ENCODE measurements at places on chromosomes 5 and 9. TPM values are rescaled to one million over a fixed set of nuclear protein-coding genes. Genes with fewer than 3 reads are reported as not detected.
A peak's percentile ranks its signal among the peaks of the same experiment; 100 is the strongest.

DNA sequence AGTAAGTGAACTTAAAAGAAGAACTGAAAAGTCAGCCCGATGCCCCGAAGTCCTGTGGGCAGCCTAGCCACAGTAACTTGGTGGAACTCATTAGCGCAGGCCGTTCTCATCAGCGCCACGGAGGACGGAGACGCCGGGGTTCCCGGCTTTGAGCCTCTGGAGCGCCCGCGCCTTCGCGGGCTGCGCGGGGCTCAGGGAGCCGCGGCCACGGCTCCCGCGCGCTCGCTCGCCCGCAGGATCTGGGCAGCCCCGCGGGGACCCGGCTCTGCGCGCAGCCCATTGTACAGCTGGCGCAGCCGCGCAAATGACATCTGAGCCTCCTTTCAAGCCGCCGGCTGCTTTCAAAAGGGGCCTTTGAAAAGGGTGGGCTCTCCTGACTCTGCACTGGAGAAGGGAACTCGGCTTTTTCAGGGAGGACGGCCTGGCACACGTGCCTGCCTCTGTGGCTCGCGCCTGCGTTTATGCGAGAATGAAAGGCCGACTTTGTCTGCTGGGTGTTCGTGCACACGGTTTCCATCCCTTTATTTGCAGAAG is 40.7 kb downstream of the TLR4 start:
- no peak overlapping the region for H3K4me3 ChIP-seq
- peaks cover 92% of the 10 kb centered on the region for H3K27me3 ChIP-seq
- no peak for DNase-seq
- H3K36me3 ChIP-seq: no peaks in the 10 kb centered on the region

GRCh38 chr5:6251565-6252102 is 126.7 kb downstream of the MED10 start:
- H3K27me3 ChIP-seq: no peaks in the 10 kb centered on the region
- DNase-seq: no peak
- H3K36me3 ChIP-seq: no peaks in the 10 kb centered on the region
- H3K4me3 ChIP-seq: no peak overlapping the region
- no peak overlapping the region for H3K27ac ChIP-seq
- no peaks in the 10 kb centered on the region for H3K4me1 ChIP-seq

DNA sequence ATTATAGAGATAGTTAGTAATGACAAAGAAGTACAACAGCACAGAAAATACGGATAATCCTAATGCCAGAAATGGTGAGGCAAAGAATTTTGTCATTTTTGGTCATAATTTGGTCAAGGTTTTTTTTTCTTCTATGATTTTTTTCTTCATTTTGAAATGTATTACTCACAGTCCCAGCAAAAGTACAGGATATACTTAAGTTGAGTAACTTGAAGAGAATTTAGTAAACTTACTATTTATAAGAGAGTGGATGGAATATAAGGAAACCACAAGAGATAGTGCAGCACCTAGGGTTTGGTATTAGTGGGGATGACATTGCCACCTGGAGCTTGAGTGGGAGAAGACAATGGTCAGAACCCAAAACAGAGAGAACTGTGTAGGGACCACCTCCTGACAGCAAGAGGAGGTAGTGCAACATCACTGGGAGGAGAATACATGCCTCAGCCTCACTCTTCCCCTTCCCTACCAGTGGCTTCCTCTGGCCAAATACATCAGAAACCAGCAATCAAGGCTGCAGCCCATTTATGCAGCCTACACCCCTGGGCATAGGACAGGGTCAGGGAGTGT is 434.5 kb upstream of the TRPC7 start:
- no peaks in the 10 kb centered on the region for H3K4me1 ChIP-seq
- peaks cover 42% of the 10 kb centered on the region for H3K27me3 ChIP-seq
- DNase-seq: no peak
- H3K27ac ChIP-seq: no peak overlapping the region

DNA sequence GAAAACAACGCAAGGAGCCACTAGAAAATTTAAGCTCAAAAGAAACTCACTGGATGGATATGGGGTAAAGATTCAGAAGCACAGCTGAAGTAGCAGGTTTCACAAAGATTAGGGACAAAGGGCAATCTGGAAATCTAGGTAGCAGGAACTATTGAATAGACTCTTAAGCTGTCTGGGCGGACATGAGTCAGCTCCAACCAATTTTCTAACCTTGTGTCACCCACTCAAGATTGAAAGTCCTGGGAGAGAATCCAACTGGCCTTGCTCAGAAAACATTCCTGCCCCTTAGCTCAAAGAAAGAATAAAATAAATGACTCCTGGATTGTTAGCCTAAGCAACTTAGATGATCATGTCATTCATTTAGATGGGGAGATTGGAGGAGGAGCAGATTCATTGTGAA is 69.2 kb downstream of the STK32A start:
- no peaks in the 10 kb centered on the region for H3K36me3 ChIP-seq
- peaks cover 16% of the 10 kb centered on the region for H3K27me3 ChIP-seq
- H3K27ac ChIP-seq: no peak overlapping the region
- no peaks in the 10 kb centered on the region for H3K4me1 ChIP-seq
- no peak for DNase-seq
- H3K4me3 ChIP-seq: no peak overlapping the region

GRCh38 chr9:95090871-95091577 is 226.5 kb downstream of the FANCC start:
- H3K4me3 ChIP-seq: no peak overlapping the region
- no peaks in the 10 kb centered on the region for H3K36me3 ChIP-seq
- H3K27ac ChIP-seq: peak overlapping the region; percentile 42
- no peaks in the 10 kb centered on the region for H3K27me3 ChIP-seq
- peaks cover 4% of the 10 kb centered on the region for H3K4me1 ChIP-seq

- no peaks in the 10 kb centered on the region for H3K36me3 ChIP-seq
- no peaks in the 10 kb centered on the region for H3K27me3 ChIP-seq
- peak; percentile 0 for DNase-seq
- H3K4me3 ChIP-seq: no peak overlapping the region
- no peak overlapping the region for H3K27ac ChIP-seq
- H3K4me1 ChIP-seq: no peaks in the 10 kb centered on the region
Observed at GRCh38 chr5:8457187-8458037, 588.5 kb downstream of the MTRR start.

- H3K27me3 ChIP-seq: no peaks in the 10 kb centered on the region
- no peak overlapping the region for H3K27ac ChIP-seq
Observed at GRCh38 chr5:113278976-113279375, 155.8 kb downstream of the TSSK1B start.

GOLM1 gene
- total RNA-seq: 84.2 TPM

- H3K4me1 ChIP-seq: no peaks in the 10 kb centered on the region
- H3K36me3 ChIP-seq: peaks cover 31% of the 10 kb centered on the region
- DNase-seq: no peak
- no peaks in the 10 kb centered on the region for H3K27me3 ChIP-seq
Observed at GRCh38 chr9:32404856-32405255, 20.4 kb downstream of the ACO1 start.

GRCh38 chr9:134325096-134325812 is 1.0 kb upstream of the RXRA start:
- no peak for DNase-seq
- peak overlapping the region; percentile 40 for H3K4me3 ChIP-seq
- H3K36me3 ChIP-seq: no peaks in the 10 kb centered on the region
- peak overlapping the region; percentile 61 for H3K27ac ChIP-seq
- H3K4me1 ChIP-seq: peaks cover 49% of the 10 kb centered on the region

GRCh38 chr5:111830333-111830732 is 73.3 kb upstream of the NREP start:
- no peaks in the 10 kb centered on the region for H3K4me1 ChIP-seq
- H3K27ac ChIP-seq: no peak overlapping the region
- H3K36me3 ChIP-seq: no peaks in the 10 kb centered on the region
- no peak overlapping the region for H3K4me3 ChIP-seq

GRCh38 chr9:91485006-91485405 is 61.4 kb upstream of the NFIL3 start:
- H3K4me3 ChIP-seq: no peak overlapping the region
- no peaks in the 10 kb centered on the region for H3K27me3 ChIP-seq
- no peaks in the 10 kb centered on the region for H3K36me3 ChIP-seq
- no peaks in the 10 kb centered on the region for H3K4me1 ChIP-seq

IL33 gene
- total RNA-seq: 3.3 TPM

DNA sequence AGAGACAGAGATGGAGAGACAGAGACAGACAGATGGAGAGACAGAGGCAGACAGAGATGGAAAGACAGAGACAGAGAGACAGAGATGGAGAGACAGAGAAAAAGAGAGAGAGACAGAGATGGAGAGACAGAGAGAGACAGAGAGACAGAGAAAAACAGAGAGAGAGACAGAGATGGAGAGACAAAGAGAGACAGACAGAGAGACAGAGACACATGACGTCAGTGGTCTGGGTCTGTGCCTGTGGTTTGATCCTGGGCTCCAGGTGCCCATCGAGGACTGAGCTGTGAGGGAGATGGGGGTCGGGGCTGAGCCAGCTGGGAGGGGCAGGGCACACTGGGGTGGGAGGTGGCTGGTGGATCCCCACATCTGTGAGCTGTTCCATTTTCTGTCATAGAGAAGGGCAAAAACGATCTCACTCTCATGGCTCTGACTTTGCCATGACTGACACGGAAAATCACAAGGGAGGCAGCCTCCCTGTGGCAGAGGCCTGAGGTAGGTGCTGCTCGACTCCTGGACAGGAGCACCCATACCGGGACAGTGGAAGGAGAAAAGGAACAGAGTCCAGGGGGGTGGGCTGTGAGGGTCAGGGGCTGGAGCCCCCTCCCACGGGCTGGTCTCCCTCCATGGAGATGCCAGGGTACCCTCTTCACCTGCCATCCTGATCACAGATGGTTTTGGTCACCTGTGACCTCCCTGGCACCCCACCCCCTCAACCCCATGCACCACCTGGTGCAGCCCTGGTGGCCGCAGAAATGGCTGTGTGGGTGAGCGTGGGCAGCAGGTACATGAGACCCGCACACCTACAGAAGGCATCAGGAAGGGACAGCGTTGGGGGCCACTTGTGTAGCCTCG is 28.8 kb downstream of the GLT6D1 start:
- H3K4me1 ChIP-seq: no peaks in the 10 kb centered on the region
- H3K4me3 ChIP-seq: no peak overlapping the region
- DNase-seq: no peak
- no peak overlapping the region for H3K27ac ChIP-seq
- H3K27me3 ChIP-seq: no peaks in the 10 kb centered on the region
- no peaks in the 10 kb centered on the region for H3K36me3 ChIP-seq

All from A673 (cell line).